ENCODE measurements at places on chromosomes 1 and 21.

DNA sequence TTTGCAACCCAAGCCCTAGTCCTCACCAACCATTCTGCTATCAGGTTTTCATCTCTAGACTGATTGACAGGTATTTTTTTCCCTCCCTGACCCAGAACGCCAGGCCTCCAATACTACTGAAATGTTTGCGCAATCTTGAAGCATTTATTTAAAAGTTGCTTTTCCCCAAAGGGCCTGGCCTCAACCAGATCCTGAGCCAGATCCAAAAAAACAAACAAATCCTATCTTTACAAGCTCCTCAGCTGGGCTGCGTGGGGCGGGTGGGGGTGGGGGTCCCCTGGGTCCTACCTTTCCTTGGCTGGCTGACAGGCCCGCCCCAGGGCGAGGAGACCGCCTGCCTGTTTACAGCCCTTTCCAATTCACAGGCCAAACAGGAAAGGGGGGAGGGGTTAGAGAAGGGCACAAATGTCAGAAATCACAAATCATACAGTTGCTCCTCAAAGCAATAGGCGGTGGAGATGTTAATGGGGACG is 98.8 kb downstream of the FOXD2 start:
- DNase-seq, result no peak

DNA sequence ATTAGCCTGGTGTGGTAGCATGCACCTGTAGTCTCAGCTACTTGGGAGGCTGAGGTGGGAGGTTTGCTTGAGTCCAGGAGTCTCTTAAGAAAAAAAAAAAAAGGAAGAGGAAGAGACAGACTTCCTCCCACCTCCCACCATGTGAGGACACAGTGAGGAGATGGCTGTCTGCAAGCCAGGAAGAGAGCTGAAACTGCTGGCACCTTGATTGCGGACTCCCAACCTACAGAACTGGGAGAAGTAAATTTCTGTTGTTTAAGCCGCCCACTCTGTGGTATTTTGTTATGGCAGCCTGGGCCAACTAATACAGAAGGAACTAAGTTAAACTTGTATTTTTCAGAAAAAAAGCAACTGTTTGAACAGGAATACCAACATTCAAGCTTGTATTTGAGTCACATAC is 21.7 kb downstream of the DOP1B start:
- no peak for DNase-seq

GRCh38 chr1:147768101-147768500 is 7.7 kb upstream of the GJA5 start:
- DNase-seq, result no peak

DNA sequence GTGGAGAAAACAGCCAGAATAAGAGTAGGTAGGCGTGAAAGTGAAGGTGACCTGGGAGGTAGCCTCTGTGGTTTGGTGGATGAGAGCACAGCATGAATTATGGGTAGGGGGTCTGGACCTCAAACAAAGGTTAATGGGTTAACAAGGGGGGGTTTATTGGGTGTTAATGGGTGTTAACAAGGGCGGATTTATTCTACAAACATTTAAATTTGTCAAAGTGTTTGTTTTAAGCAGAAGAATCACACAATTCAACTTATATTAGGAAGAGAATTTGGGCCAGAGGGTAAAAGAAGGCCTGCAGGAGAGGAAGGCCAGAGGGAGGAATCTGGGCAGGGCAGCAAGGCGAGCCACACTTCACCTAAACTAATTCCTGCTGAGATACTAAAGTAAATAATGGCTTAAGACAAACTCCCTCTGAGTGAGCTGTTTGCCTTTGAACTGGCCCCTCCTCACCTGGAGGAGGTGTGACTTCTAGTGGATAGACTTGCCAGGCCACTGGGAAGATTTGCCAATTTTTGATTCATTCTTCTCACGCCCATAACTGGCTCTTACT is 191.7 kb downstream of the GIPC2 start:
- DNase-seq, result no peak

DNA sequence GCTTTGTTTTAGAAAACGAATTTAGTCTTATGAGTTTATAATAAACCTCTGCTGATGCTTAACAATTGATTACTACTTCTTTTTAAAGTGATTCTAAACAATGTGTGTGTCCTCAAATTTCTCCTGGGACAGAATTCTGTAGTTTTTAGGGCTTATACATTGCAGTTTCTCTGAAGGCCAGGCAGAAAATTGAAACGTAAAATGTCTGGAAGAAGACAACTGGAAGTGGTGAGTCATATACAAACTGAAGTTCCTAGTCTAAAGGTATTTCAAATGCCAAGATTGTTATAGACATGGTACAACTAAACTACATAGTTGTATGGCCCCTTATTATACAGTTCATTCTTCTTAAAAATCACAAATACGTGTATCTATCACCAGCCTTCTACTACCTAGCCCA is 30.5 kb upstream of the RC3H1 start:
- DNase-seq, result peak; percentile 23

- no peak for DNase-seq
These were observed 67.9 kb upstream of the KIRREL1 start for GRCh38 chr1:157925419-157926166.

DNA sequence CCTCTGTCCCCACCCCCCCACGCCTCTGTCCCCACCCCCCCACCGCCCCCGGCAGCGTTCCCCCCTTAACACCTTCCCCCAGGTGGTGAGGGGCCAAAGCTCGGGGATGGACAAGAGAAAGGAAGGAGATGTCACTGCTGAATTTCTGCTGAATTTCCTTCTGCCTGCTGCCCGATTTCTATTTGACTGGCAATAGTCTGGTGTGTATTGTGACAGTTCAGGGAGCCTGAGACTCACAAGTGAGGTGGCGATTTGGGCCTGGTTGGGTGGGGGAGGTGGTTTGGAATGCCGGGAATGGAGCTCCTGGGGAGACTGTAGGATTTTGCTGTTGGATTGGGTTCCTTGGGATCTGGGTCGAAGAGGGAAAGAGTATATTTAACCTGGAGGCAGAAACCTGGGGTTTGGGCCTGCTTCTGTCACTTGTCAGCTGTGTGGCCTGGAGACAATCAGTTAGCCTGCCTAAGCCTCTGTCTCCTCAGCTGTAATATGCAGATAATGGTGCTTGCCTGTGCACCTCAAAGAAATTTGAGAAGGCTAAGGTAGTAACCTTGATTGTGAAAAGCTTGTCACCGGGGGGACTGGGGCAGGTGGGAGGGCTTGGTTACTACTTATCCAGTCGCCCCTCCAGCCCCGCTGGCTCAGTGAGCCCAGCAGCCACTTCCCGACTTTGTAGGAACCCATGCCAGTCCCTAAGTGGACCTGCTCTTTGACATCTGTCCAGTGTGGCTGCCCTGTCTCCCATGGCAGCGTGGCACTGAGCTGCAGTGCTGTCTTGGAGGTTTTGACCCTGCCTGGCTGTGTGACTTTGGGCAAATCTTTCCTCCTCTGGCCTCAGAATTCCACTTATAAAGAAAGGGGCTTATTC is 7.7 kb upstream of the LMNA start:
- peak; percentile 41 for DNase-seq

DNA sequence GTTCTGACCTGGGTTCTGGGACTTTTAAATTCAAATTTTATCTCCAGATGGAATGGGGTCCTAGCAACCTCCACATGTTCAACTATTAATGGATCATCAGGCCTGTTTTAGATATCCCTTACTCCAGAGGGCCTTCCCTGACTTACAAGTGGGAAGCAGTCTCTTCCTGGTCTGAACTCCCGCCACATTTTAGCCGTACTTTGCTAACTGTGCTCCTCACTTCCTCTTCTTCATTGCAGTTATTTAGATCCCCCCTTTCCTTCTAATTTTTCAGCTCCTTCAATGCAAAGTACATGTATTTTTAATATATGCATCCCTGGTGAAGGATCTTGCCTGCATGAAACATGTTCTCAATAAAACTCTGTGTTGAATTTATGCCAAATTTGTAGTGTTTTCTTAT is 3.7 kb downstream of the CD1A start:
- DNase-seq, result no peak

GRCh38 chr1:221648201-221648600 is 93.7 kb downstream of the DUSP10 start:
- DNase-seq, result peak; percentile 42

DNA sequence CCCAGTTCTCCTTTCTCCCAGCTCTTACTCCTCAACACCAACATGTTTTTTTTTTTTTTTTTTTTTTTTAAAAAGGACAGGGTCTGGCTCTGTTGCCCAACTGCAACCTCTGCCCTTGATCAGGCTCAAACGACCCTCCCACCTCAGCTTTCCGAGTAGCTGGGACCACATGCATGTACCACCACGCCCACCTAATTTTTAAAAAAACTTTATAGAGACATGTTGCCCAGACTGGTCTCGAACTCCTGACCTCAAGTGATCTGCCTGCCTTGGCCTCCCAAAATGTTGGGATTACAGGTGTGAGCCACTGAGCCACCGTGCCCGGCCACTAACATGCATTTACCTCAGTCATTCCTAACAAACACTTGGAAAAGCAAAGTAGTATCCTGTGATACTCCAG is 31.1 kb upstream of the FOXE3 start:
- no peak for DNase-seq

DNA sequence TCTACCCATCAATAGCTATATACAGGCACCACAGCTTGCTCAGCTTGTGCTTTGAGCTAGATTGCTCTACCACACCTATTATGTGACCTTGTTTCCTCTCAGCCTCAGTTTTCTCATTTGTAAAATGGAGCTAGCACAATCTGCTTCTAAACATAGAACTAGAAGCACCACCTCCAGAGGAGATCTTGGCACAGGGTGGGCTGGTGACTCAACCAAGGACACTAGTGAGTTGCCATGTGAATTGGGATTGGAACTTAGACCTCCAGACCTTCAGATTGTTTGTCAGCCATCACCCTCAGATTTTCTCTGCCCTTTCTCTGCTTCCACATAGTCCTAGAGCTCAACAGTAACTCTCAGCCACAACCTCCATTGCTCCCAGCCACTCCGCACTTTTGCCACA is 3.0 kb upstream of the MACO1 start:
- peak; percentile 32 for DNase-seq

DNA sequence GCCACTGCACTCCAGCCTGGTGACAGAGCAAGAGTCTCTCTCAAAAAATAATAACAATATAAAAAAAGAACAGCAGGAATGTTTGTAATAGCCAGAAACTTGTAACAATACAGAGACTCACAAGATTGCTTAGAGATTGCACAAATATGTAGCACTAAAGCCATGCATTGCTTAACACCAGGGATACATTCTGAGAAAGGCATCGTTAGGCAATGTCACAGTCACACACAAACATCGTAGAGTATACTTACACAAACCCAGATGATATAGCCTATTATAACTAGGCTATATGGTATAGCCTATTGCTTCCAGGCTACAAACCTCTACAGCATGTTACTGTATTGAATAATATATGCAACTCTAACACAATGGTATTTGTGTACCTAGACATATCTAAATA is 45.3 kb downstream of the GPATCH2 start:
- no peak for DNase-seq

DNA sequence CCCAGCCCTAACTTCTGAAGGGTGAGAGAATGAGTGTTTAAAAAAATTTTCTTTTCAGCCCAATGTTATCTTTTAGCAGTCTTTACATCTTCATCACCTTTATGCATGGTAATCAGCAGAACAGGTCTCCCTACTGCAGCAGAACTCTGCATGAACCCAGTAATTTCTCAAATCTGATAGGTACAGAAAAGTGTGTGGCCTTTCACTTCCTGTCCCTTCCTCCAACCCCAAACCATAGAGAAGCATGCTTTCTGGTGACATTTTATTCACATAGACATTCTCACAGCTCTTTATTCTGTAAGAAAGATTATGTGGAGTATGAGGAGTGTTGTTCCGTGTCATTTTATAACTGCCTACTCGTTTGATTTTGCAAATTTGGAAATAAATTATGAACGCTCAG is 68.6 kb downstream of the RPAP2 start:
- DNase-seq, result no peak

DNA sequence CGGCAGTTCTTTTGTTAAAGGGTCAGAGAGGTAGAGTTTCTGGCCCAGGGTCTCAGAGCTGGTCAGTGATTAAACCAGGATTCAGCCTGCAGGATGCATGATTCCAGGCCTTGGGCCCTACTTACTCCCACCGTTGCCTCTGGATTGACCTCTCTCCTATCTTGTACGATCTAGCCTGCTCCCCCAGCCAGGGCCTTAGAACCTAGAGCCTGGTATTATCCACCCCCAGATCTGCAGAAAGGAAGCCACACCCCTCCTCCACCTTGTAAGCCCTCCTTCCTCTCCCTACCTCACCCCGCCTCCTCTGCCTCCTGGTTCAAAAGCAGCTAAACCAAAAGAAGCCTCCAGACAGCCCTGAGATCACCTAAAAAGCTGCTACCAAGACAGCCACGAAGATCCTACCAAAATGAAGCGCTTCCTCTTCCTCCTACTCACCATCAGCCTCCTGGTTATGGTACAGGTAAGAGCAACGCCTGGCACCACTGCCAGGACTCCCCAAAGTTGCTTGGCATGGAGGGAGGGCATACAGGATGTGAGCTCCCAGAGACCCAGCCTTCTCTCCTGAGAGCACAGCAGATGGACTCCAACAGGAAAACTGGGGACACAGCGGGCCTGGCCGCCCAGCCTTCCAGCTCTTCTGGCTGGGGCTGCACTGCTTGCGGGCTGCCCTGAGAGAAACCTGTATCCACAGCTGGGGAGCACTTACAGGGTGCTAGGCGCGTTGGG is at the start of gene CD52:
Gene CD52 (plus strand): TSS at position 347 of the 726 bp plus-strand sequence. CDS start 60 bp downstream, at position 407.
- no peak for DNase-seq

GRCh38 chr1:99397029-99397428 is 132.7 kb downstream of the PLPPR4 start:
- no peak for DNase-seq

GRCh38 chr1:10216090-10216749 is 5.8 kb downstream of the KIF1B start:
- DNase-seq, result no peak

- DNase-seq, result no peak
These were observed 121.3 kb downstream of the GRIK1 start for GRCh38 chr21:29818383-29818921.

DNA sequence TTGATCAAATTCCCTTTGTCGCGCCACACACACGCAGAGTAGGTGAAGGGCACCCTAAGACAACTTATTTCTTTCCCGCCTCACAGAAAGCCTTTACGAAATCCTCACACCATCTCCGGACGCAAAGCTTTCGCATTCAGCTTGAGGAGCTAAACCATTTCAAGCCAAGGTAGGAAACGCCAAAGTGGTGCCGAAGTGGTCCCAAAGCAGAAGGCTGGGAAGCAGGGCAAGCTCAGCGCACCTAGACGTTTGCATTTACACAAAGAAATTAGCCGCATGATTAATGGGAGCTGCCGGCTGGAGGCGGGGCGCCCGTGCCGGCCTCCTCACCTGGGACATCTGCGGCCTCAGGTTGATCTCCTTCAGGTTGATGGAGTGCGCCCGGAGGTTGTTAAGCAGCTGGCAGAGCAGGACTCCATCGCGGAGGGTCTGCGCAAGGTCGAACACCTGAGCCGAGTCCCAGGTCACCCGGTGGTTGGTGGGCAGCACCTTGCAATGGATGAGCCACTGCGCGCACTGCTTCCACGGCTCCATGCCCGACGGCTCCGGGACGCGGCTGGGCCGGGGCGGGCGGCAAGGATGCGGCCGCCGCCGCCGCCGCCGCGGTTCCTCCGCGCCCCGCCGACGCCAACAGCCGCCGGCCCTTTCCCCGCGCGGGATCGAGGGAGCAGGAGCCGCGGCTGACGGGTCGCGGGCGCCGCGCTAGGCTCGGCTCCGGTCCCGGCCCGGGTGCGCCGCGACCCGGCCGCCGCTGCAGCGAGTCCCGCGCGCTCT is 457 bp downstream of the VAV3 start:
- DNase-seq, result no peak
